Activated effector memory CD4-positive, alpha-beta T cell treated with Interleukin-2 at 50 U/mL for 16 hours (primary cell): ENCODE measurements at places on chromosomes 6 and 20.

DNA sequence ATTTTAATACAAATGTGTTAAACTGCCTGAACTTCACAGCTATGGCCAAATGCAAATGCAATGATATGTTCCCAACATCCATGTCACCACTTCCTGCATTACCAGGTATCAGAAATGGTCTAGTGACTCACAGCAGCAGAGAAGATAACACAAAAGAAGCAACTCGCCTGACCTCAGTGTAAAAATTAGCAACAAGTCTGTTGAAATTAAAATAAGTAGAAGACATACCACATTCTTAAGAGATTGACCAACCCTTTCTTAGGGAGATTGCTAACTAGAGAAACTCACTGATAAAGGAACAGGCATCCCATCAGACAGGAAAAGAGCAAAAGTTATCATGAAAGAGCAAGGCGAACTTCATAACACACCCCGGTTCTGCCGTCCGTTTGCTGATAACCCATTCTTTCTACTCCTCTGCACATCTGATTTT, 45.1 kb downstream of the RNASET2 start:
- no peak for DNase-seq

DNA sequence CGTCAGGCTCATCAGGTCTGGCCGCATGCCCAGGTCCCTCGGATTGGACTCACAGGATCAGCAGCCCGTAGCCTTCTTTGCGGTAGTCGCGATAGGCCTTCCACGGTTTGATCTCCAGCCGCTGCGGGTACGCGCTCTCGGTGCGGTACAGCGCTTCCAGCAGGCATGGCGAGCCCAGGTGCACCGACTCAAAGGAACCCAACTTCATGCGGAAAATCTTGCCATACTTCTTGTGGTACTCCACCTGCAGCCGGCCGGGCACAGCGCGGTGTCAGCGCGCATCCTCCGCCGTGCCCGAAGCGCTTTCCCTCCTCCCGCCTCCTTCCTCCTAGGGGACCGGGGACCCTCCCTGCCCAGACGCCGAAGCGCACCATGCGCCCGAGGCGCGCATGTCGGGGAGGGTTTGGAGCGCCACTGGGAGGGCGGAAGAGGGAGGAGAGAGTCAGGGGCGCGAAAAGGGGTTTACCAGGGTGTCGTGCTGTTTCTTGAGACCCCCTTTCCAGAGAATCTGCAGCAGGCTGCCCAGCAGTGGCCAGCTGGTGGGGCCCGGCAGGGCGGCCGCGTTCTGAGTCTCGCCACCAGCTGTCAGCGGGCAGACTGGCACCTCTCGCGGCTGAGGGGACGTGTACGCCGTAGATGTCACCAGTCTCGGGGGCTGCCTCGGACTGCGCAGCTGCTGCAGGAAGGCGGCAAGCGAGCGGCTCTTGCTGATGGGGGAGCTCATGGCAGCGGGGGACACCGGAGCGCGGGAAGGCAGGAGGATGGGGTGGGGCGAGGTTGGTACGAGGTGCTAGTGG, 732 bp downstream of the CYP24A1 start:
- DNase-seq = no peak

GRCh38 chr6:17169291-17169690, 67.4 kb downstream of the STMND1 start:
- no peak for DNase-seq

GRCh38 chr6:4403023-4403752, 267.8 kb upstream of the ECI2 start:
- no peak for DNase-seq

- DNase-seq = no peak
These were observed 622.0 kb downstream of the PHF3 start for GRCh38 chr6:64257586-64257985.

DNA sequence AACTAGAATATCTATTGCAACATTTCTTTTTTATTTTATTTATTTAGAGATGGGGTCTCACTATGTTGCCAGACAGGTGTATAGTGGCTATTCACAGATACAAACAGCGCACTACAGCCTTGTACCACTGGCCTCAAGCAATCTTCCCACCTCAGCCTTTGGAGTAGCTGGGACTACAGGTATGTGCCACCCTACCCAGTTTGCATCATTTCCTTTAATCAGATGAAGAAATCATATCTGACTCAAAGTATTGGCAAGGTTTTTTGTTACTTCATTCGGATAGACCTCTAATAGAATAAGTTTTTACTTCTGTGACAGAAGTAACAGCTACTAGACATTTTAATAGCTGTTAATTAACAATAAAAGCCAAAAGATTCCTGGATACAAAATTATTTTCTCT, 153.9 kb downstream of the CDK19 start:
- DNase-seq = no peak

- no peak for DNase-seq
These were observed 68.4 kb upstream of the NOX3 start for GRCh38 chr6:155523821-155524651.

GRCh38 chr6:30013291-30013922, 47.7 kb upstream of the POLR1H start:
- no peak for DNase-seq
